ENCODE measurements at places on chromosomes 7 and 10.

GRCh38 chr7:25408012-25408687 lies 179.9 kb upstream of the NPVF start:
- no peaks in the 10 kb centered on the region for H3K36me3 ChIP-seq
- H3K4me3 ChIP-seq: no peak overlapping the region
- no peaks in the 10 kb centered on the region for H3K27me3 ChIP-seq
- no peak overlapping the region for H3K27ac ChIP-seq
- DNase-seq: no peak

- no peaks in the 10 kb centered on the region for H3K36me3 ChIP-seq
- H3K4me3 ChIP-seq: no peak overlapping the region
- H3K27me3 ChIP-seq: peaks cover 13% of the 10 kb centered on the region
- no peak overlapping the region for H3K27ac ChIP-seq
These were observed 7.0 kb upstream of the EVX1 start for GRCh38 chr7:27235387-27236311.

GRCh38 chr10:125661431-125661940 lies 21.5 kb downstream of the TEX36 start:
- no peak overlapping the region for H3K27ac ChIP-seq
- H3K4me1 ChIP-seq: no peaks in the 10 kb centered on the region
- no peaks in the 10 kb centered on the region for H3K27me3 ChIP-seq

DNA sequence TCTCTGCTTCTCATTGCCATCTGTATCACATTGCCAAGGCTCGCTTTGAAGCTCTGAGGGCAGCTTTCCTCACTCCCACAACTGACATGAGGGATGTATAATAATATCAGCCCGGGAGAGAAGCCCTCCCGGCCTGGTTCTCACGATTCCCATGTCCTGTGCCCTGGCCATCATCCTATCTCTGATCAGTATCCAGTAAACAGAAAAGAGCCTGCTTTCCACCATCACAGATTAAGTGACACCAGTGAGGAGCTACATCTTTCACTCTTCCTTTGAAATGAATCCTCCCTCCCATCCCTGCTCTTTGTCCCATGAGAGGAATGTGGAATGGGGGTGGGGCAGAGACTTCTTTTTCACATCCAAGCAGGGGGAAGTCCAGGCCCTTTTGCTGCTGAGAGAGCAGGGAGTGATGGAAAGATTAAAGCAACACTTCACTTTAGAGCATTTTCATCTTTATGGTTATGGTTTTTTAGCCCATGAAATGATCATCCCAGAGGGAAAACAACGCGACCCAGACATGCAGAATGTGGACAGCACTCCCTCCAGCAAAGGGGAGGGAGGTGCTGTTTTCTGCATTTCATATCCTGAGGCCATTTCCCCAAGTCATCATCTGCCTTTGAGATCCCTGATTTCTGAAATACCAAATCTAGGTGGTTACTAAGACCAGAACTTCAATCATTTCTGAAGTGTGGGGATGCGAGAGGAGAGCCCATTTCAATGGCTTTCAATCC lies 84.6 kb upstream of the LYZL1 start:
- H3K36me3 ChIP-seq: no peaks in the 10 kb centered on the region
- no peaks in the 10 kb centered on the region for H3K27me3 ChIP-seq
- DNase-seq: no peak
- H3K27ac ChIP-seq: no peak overlapping the region
- H3K4me1 ChIP-seq: no peaks in the 10 kb centered on the region
- no peak overlapping the region for H3K4me3 ChIP-seq

- no peak overlapping the region for H3K4me3 ChIP-seq
- no peaks in the 10 kb centered on the region for H3K4me1 ChIP-seq
- no peaks in the 10 kb centered on the region for H3K27me3 ChIP-seq
These were observed 89.6 kb downstream of the VTI1A start for GRCh38 chr10:112536663-112537062.

DNA sequence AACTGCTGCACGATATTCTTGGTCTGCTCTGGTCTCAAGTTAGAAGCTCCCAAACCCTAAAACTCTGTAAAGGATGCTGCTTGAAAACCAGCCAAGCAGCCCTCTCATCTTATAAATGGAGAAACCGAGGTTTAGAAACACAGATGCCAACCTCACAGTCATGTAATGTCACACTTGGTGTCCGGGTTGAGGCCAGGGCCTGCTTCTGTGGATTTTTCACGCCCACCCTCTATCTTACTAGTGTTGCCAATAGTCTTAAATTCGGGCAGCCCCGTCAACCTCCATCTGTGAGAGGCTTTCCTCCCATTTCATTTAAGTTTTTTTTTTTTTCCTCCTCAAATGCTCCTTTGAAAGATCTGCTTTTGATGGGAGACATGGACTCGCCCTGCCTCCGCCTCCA lies 28.9 kb downstream of the PLPP4 start:
- no peak for DNase-seq
- no peak overlapping the region for H3K4me3 ChIP-seq
- no peak overlapping the region for H3K27ac ChIP-seq
- no peaks in the 10 kb centered on the region for H3K4me1 ChIP-seq
- no peaks in the 10 kb centered on the region for H3K27me3 ChIP-seq

DNA sequence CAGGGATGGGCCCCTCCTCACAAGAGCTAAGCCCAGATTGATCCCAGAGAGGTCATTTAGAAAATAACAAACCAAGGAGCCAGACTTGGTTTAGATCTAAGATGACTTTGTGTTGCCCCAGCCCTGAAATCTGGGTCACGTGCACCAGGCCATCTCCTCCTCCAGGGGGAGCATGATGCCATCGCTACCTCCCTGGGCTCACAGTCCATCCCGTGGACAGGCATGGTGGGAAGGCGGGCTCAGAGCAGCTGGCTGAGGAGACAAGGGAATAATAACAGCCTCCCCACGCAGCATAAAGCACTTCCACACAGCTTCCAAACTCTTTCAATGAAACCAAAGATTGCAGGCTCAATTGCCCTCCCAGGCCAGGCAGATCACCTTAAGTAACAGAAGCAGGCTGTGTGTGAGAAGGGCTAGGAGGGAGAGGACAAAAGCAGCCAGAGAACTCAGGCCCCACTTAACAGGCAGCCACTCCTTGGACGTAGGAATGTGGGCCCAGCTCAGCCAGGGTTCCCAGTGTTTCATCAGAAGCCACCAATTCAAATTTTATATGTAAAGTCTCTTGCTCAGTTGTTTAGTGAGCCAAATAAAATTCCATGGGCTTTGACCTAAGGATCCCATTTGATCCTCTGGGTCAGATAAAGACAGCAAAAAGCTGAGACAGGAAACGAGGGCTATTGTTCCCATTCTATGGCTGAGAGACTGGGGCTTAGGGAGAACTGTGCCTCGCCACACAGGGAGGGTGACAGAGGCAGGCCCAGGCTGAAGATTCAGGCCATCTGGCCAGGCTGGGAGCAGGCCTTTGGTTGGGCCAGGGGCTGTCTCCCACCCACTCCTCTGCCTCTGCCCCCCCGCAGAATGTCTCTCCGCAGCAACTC lies 100.2 kb downstream of the COL13A1 start:
- no peak overlapping the region for H3K4me3 ChIP-seq
- no peaks in the 10 kb centered on the region for H3K36me3 ChIP-seq

- no peaks in the 10 kb centered on the region for H3K36me3 ChIP-seq
- H3K4me1 ChIP-seq: peaks cover 27% of the 10 kb centered on the region
- H3K4me3 ChIP-seq: no peak overlapping the region
- DNase-seq: peak; percentile 36
- H3K27me3 ChIP-seq: no peaks in the 10 kb centered on the region
These were observed 32.1 kb downstream of the JCAD start for GRCh38 chr10:30027057-30028005.

DNA sequence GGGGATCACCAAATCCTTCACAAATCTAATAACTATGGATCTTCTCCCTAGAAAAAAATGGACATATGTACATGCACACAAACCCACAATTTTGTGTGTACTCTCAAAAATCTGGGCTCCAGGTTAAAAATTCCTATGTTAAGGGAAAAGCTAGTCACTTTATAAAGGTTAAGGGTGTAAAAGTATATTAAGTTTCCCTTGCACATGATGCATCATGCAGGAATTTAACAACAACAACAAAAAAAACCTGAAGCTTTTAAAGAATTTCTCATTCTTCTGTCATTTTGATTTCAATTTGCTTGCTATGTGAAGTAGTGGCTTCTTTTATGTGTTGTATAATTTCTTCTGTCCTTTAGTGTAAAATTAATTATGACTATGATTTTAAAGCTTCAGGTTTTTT lies 123.7 kb downstream of the CNOT4 start:
- no peak for DNase-seq
- no peak overlapping the region for H3K27ac ChIP-seq
- H3K36me3 ChIP-seq: no peaks in the 10 kb centered on the region
- H3K4me3 ChIP-seq: no peak overlapping the region
- peaks cover 5% of the 10 kb centered on the region for H3K4me1 ChIP-seq

GRCh38 chr10:73586583-73586984 lies 4.6 kb downstream of the USP54 start:
- H3K27ac ChIP-seq: peak overlapping the region; percentile 71
- peaks cover 63% of the 10 kb centered on the region for H3K4me1 ChIP-seq

GRCh38 chr7:51817694-51818225 lies 501.2 kb upstream of the COBL start:
- no peaks in the 10 kb centered on the region for H3K36me3 ChIP-seq
- no peak overlapping the region for H3K4me3 ChIP-seq
- H3K4me1 ChIP-seq: no peaks in the 10 kb centered on the region
- no peak for DNase-seq

DNA sequence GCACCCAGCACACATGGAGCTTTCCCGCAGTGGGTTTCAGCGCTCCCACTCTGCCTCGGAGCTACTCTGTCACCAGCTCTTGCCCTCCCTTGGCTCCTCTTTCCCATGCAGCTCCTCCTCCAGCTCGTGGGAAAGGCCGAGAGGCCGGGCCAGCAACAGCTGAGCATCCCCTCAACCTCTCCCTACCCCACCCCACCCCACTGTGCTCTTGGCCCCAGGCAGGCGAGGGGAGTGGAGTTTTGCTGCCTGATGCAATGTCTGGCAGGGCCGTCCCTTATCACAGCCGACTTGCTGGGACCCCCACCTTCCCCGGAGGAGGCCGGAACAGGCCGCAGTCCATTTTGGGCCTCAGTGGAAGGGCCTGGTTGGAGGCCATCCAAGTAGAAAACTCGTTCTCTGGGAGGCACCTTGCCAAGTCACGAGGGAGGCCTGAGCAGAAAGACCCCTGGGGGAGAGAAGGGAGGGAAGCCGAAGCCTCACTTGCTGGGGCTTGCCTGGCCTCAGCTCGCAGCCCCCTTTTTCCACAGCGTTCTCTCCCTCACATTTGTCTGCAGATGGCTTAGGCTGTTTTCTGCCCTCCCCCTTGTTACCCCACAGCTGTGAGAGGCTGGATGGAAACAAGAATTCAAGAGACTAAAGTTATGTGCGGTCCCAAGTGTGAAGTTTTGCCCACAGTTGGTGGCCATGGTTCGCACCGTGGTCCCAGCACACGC lies 35.3 kb downstream of the CHST3 start:
- H3K27ac ChIP-seq: peak overlapping the region; percentile 71
- H3K4me1 ChIP-seq: peaks cover 36% of the 10 kb centered on the region
- H3K4me3 ChIP-seq: no peak overlapping the region
- no peaks in the 10 kb centered on the region for H3K36me3 ChIP-seq
- H3K27me3 ChIP-seq: no peaks in the 10 kb centered on the region

GRCh38 chr7:40986351-40986873 lies 716.5 kb downstream of the INHBA start:
- no peak for DNase-seq
- no peaks in the 10 kb centered on the region for H3K27me3 ChIP-seq
- H3K4me3 ChIP-seq: no peak overlapping the region
- H3K36me3 ChIP-seq: no peaks in the 10 kb centered on the region
- no peak overlapping the region for H3K27ac ChIP-seq
- H3K4me1 ChIP-seq: no peaks in the 10 kb centered on the region

DNA sequence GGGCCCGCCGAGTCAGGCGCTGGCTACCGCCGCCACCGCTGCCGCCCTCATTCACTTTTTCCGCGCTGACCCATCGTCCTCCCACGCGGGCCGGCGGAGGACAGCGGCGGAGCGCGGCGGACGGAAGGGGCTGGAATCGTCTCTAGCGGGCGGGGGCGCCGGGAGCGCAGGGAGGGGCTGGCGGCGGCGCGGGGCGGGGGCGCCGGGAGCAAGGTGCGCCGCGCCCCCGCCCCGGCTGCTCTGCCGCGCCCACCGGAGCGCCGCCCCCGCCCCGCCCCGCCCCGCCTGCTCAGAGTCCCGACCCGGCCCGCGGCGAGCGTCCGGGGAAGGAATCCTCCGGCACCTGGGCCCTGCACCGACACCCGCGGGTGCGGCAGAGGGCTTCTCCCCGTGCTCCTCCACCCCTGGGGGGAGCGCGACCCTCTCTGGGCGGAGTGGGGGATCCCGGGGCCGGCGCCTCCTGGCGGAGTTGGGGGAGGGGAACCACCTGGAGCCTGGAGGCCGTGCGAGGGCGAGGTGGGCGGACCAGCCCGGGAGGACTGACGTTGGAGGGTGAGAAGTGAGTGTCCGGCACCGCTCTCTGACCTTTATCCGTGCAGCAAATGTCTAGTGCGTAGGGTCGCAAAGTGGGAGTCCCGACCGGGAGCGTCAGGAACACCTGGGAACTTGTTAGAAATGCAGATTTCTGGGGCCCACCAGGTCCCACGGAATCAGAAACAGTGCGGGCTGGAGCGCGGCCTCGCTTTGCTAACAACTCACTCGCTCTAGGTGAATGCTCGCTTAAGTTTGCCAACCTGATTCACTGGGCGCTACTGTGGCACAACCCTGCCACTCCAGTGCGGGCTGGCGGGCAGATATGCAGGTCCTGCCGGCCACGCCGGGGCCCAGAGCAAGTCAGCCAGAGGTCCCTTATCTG lies at the start of gene COBL:
Gene COBL, minus strand, starts transcription at position 144 of the 916 bp plus-strand sequence. CDS start 176 bp downstream, outside the sequence.
- peak within 1 kb of the TSS; percentile 96 for H3K27ac ChIP-seq
- peaks cover 46% of the 10 kb centered on the region for H3K4me1 ChIP-seq
- DNase-seq: peak; percentile 71
- H3K36me3 ChIP-seq: no peaks in the 10 kb centered on the region
- peak within 1 kb of the TSS; percentile 68 for H3K4me3 ChIP-seq
- no peaks in the 10 kb centered on the region for H3K27me3 ChIP-seq

- DNase-seq: no peak
- H3K27me3 ChIP-seq: no peaks in the 10 kb centered on the region
- H3K36me3 ChIP-seq: no peaks in the 10 kb centered on the region
- no peak overlapping the region for H3K27ac ChIP-seq
These were observed 108.1 kb upstream of the CARD11 start for GRCh38 chr7:3151784-3152183.

GRCh38 chr7:98795741-98796493 lies 73.9 kb downstream of the TMEM130 start:
- H3K4me3 ChIP-seq: no peak overlapping the region
- H3K4me1 ChIP-seq: no peaks in the 10 kb centered on the region
- H3K36me3 ChIP-seq: no peaks in the 10 kb centered on the region
- H3K27ac ChIP-seq: no peak overlapping the region
- no peak for DNase-seq
- no peaks in the 10 kb centered on the region for H3K27me3 ChIP-seq

- no peaks in the 10 kb centered on the region for H3K36me3 ChIP-seq
- H3K27me3 ChIP-seq: no peaks in the 10 kb centered on the region
- H3K27ac ChIP-seq: no peak overlapping the region
- no peak for DNase-seq
- H3K4me1 ChIP-seq: no peaks in the 10 kb centered on the region
- H3K4me3 ChIP-seq: no peak overlapping the region
These were observed 21.3 kb downstream of the PTPRE start for GRCh38 chr10:127928021-127928806.

Data from body of pancreas (tissue), 4 donors.